ENCODE measurements at places on chromosomes 12 and 14.

DNA sequence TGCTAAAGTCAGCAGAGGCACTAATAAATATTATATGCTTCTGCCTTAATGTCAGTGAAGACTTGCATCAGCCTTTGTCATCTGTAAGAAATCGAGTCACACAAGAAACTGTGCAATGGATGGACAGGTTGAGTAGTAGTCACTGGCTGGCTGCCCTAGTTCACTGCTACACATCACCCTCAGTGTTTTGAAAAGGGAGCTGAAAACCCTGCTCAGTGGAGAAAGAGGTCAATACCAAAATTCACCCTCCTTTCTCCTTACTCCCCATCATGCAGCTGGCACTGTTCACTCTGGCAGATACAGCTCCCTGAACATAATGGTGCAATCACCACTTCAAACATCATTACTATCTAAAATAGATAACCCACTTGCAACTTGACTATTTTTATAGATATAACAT, 6.6 kb downstream of the ANKS1B start:
- peaks cover 29% of the 10 kb centered on the region for H3K27me3 ChIP-seq
- no peak overlapping the region for H3K4me3 ChIP-seq
- no peak overlapping the region for H3K27ac ChIP-seq
- H3K36me3 ChIP-seq = no peaks in the 10 kb centered on the region
- no peak for DNase-seq

DNA sequence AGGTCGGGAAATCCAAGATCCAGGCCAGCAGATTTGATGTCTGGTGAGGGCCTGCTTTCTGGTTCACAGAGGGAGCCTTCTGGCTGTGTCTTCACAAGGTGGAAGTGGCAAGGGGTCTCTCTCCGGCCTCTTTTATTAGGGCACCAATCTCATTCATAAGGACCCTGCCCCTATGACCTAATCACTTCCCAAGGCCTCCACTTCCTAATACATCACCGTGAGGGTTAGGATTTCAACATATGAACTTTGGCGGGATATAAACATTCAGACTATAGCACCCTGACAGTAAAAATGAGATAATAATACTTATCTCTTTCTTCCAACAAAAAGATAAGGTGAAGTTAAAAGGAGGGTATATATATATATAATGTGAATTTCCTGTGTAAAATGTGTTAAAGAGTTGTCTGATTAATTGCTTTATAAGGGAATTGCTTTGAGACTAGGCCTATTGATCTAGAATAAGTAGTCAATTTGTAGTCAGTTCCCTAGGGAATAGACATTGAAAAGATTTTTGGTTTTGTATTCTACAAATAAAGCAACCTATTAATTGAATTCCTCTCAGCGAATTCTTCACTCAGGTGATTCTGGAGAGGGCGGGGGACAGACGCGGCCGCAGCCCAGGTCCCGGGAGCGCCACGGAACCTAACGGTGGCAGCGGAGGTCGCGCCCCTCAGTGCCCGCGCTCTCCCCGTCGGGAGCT, 516 bp upstream of the LGALS3 start:
- peak overlapping the region; percentile 75 for H3K4me3 ChIP-seq
- peaks cover 4% of the 10 kb centered on the region for H3K27me3 ChIP-seq
- peaks cover 23% of the 10 kb centered on the region for H3K4me1 ChIP-seq
- DNase-seq = no peak
- no peak overlapping the region for H3K27ac ChIP-seq
- H3K36me3 ChIP-seq = no peaks in the 10 kb centered on the region

- peak within 1 kb of the TSS; percentile 54 for H3K4me3 ChIP-seq
- no peak within 1 kb of the TSS for H3K27ac ChIP-seq
- H3K36me3 ChIP-seq = no peaks in the 10 kb centered on the region
- H3K4me1 ChIP-seq = peaks cover 11% of the 10 kb centered on the region
- DNase-seq = peak; percentile 54
- no peaks in the 10 kb centered on the region for H3K27me3 ChIP-seq
These were observed at the start of gene PKP2 for GRCh38 chr12:32896432-32897280. Gene PKP2, minus strand, starts transcription at chr12:32896777. Its CDS starts 46 bp downstream, at chr12:32896731.

GRCh38 chr12:106331599-106331998, 25.9 kb upstream of the POLR3B start:
- no peak for DNase-seq
- H3K36me3 ChIP-seq = peaks cover 13% of the 10 kb centered on the region

DNA sequence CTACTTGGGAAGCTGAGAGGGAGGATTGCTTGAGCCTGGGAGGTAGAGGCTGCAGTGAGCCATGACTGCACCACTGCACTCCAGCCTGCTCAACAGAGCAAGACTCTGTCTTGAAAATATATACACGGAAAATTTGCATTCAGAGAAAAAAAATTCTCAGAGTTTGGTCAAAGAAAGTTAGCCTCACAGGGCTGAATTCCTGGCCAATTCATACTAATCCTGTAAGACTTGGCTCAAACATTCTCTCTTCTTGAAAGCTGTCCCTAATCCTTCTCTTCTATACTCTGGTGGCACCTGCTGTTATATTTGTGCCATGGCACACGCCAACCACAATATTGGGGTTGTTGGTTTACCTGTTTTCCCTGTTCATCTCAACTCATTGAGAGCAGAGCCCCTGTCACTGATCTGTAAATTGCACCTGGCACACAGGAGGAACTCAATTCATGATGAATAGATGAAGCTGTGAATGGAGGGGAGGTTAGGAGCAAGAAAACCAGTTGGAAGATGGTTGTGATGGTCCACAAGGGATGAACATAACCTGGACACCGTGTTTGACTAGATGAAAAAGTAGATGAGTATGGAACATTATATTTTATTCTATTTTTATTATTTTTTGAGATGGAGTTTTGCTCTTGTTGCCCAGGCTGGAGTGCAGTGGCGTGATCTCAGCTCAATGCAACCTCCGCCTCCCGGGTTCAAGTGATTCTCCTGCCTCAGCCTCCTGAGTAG, 36.8 kb upstream of the SPTSSA start:
- no peaks in the 10 kb centered on the region for H3K4me1 ChIP-seq
- no peak overlapping the region for H3K27ac ChIP-seq
- no peak overlapping the region for H3K4me3 ChIP-seq
- peak; percentile 14 for DNase-seq
- H3K36me3 ChIP-seq = no peaks in the 10 kb centered on the region

DNA sequence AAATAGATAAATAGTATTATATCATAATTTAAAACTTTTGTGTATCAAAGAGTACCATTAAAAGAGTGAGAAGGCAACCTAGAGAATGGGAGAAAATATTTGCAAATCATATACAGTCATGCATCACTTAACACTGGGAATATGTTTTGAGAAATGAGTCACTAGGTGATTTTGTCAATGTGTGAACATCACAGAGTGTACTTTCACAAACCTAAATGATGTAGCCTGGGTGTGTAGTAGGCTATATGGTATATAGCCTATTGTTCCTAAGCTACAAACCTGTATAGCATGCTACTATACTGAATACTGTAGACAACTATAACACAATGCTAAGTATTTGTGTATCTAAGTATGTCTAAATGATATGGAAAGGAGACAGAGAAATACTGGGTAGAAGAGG, 48.0 kb upstream of the ARID2 start:
- no peaks in the 10 kb centered on the region for H3K27me3 ChIP-seq
- no peaks in the 10 kb centered on the region for H3K4me1 ChIP-seq
- no peak overlapping the region for H3K4me3 ChIP-seq
- no peak for DNase-seq

DNA sequence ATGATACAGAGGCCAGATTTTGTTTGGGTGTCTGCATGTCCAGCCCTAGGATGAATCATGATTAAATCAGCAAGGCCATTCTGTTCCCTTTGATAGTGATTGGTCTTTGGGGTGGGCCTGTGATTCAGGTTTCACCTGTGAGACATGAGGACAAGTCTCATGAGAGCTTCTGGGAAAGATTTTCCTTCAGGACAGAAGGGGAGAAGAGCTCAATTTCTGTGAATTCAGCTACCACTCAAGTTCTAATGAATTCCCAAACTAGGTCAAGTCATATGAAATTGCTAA, 73.4 kb downstream of the ZNF664 start:
- no peak overlapping the region for H3K4me3 ChIP-seq
- no peaks in the 10 kb centered on the region for H3K27me3 ChIP-seq
- no peaks in the 10 kb centered on the region for H3K36me3 ChIP-seq
- peaks cover 9% of the 10 kb centered on the region for H3K4me1 ChIP-seq
- DNase-seq = no peak

DNA sequence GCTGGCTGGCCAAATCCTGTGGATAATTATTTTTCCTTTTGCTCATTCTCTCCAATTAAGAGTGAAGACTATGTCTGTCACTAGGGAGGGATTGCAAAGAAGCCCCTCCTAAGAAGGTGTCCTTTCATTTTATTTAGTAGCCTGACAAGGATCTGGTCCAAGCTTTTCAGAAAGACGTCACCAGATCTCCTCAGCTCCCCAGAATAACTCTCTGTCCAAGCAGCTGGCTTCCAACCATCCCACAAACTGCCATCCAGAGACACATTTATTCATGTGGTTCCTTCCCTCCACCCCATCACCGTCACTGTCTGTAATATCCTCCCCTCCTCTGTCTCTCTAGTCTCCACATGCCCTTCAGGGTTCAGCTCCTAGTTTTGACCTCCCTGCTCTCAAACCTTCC, 69.9 kb downstream of the PPM1H start:
- no peaks in the 10 kb centered on the region for H3K36me3 ChIP-seq
- H3K4me1 ChIP-seq = no peaks in the 10 kb centered on the region
- H3K27ac ChIP-seq = no peak overlapping the region
- no peak for DNase-seq

GRCh38 chr12:101951002-101951670, 73.8 kb downstream of the DRAM1 start:
- H3K36me3 ChIP-seq = no peaks in the 10 kb centered on the region
- no peak overlapping the region for H3K27ac ChIP-seq
- H3K4me3 ChIP-seq = no peak overlapping the region
- H3K27me3 ChIP-seq = no peaks in the 10 kb centered on the region
- H3K4me1 ChIP-seq = no peaks in the 10 kb centered on the region

DNA sequence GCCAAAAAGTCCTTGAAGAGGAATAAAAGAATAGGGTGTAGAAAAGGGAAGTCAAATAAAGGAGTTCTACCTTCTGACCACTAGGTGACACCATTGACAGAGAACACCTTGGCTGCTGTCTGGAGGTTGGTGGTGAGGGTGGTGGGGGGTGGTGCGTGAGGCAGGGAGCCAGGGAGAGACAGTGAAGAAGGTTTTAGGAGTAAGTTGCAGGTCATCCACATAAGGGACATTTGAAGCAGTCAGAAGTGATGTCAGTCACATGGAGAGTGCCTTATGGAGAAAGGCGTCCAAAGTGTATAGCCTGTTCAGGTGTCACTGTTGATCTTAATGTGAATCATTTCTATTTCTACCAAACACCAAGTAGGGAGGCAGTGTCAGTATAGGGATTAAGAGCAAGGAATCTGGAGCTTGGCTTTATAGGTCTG, 279.3 kb upstream of the DDHD1 start:
- peak; percentile 63 for DNase-seq
- H3K27ac ChIP-seq = no peak overlapping the region
- H3K27me3 ChIP-seq = no peaks in the 10 kb centered on the region
- no peaks in the 10 kb centered on the region for H3K36me3 ChIP-seq

GRCh38 chr12:114826244-114826643, 142.3 kb upstream of the TBX3 start:
- no peaks in the 10 kb centered on the region for H3K36me3 ChIP-seq
- no peak overlapping the region for H3K27ac ChIP-seq
- no peak for DNase-seq
- no peak overlapping the region for H3K4me3 ChIP-seq

DNA sequence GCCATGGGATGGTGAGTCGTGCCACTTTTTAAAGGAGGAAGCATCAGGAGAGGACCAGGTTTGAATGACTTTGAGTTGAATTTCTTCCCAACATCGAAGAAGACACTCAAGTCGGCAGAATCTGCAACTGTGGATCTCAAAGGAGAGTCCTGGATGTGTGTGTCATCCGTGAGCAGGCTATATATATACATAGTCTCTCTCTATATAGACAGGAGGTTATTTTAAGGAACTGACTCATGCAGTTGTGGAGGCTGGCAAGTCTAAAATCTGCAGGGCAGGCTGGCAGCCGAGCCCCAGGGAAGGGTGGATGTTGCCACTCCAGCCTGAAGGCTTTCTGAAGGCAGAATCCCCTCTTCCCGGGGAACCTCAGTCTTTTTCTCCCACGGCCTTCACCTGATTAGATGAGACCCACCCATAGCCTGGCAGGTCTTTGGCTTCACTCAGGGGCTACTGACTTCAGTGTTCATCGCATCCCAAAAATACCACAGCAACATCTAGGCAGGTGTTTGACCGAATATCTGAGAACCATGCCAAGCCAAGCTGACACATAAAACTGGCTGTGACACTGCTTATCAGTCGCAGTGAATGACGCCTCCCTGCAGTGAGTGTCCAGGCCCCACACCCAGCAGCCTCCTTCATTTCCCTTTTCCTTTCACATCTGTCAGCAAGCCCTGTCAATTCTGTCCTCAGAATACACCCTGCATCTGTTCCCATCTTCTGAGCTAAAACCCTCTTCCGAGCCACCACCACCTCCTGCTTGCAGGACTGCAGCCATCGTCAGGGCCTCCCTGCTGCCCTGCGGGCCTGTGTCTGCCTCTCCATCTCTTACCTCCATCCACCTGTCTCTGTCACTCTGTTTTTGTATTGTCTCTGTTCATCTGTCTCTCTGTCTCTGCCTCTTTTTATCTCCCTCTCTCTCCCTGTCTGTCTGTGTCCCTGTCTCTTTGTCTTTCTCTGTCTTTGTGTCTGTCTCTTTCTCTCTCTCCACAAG, 54.0 kb downstream of the ZNF664 start:
- H3K36me3 ChIP-seq = no peaks in the 10 kb centered on the region
- peaks cover 3% of the 10 kb centered on the region for H3K4me1 ChIP-seq

GRCh38 chr12:117362391-117362790, 965 bp upstream of the NOS1 start:
- DNase-seq = no peak
- no peaks in the 10 kb centered on the region for H3K36me3 ChIP-seq
- H3K27me3 ChIP-seq = peaks cover 87% of the 10 kb centered on the region
- H3K27ac ChIP-seq = no peak overlapping the region

- H3K27me3 ChIP-seq = no peaks in the 10 kb centered on the region
- H3K4me1 ChIP-seq = no peaks in the 10 kb centered on the region
- DNase-seq = peak; percentile 67
- H3K27ac ChIP-seq = no peak overlapping the region
- H3K36me3 ChIP-seq = no peaks in the 10 kb centered on the region
These were observed 33.4 kb downstream of the ANO4 start for GRCh38 chr12:100827901-100828520.

DNA sequence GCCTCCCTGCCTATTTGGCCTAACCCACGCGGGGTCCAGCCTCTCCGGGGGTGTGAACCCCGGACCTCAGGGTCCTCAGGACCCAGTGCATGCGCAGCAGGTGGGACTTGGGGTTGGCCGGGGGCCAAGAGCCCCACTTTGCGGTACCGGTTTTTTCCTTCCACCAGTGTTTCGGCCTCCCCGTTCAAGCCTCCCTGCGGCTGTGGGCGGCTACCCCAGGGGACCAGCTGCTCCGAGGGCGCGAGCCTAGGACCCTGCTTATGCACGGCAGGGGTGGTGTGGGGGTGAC, 327.3 kb downstream of the ALG10 start:
- H3K4me1 ChIP-seq = no peaks in the 10 kb centered on the region
- DNase-seq = no peak
- H3K27ac ChIP-seq = no peak overlapping the region
- no peaks in the 10 kb centered on the region for H3K36me3 ChIP-seq
- H3K4me3 ChIP-seq = no peak overlapping the region

GRCh38 chr14:88825078-88825458, 617 bp downstream of the TTC8 start:
- H3K27ac ChIP-seq = peak overlapping the region; percentile 98
- H3K4me3 ChIP-seq = peak overlapping the region; percentile 94
- no peaks in the 10 kb centered on the region for H3K27me3 ChIP-seq
- no peak for DNase-seq
- H3K4me1 ChIP-seq = peaks cover 8% of the 10 kb centered on the region

- H3K27ac ChIP-seq = no peak overlapping the region
- no peaks in the 10 kb centered on the region for H3K36me3 ChIP-seq
- DNase-seq = no peak
- H3K4me3 ChIP-seq = no peak overlapping the region
- H3K27me3 ChIP-seq = no peaks in the 10 kb centered on the region
These were observed 119.7 kb downstream of the NTS start for GRCh38 chr12:85993746-85994145.

Data from common myeloid progenitor, CD34-positive (primary cell).